ENCODE measurements at places on chromosomes 5 and 9.

DNA sequence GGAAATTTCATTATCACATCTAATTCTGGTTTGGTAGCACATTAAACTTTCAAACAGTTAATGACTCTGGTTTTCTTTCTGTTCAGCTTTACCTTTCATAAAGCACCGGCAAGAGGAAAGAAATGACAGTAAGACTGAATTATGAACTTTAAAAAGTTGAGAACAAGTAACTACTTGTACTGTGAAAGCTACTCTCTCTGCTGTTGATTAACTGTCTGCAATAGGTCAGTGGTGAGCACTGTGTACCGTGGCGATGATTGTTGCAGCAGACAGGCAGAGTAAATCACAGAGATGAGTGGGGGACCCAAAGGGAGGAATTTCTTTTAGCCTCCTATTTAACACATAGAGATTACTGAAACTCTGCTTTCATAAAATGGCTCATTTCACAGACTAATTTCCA lies 74.0 kb upstream of the MEF2C start:
- no peak for ATAC-seq

DNA sequence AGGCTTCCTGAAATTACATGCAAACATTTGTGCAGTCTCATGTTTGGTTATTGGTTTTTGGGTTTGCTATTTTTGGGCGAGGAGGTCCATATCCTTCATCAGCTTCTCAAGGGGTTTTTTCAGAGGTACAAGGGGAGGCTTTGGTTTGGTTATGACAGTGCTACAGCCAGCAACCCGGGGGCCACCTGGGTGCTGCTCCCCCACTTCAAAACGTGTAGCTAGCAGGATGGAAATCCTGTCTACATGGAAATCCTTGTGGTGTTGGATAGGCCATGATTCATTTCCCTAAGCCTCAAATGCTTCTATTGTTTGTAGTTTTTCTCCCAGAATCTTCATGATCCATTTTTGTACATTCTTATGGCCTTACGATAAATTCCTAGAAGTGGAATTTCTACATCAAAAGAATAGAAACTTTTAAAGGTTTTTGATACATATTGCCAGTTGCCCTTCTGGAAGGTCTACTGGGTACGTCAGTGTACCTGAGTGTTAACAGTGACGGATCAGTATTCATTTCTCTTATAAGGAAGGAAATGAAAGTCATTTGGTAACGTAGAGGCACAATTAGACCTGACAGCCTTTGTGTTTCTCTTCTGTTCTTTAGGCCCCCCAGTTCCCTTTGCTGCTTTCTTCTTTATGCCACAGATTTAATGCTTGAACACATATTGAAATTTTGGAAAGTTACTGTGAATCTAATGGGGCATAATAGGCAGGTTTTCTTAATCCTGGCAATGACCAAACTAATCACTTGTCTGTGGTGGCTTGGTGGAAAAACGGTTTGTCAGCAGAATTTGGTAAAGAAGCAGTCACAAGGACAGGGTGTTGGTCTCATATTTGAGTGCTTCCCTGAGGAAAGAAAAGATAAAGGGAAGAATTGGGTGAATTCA lies 69.7 kb upstream of the ABL1 start:
- ATAC-seq = no peak

GRCh38 chr5:13987843-13988464 lies 43.5 kb upstream of the DNAH5 start:
- peak; percentile 60 for ATAC-seq

- no peak for ATAC-seq
These were observed 36.7 kb upstream of the CLPTM1L start for GRCh38 chr5:1381370-1382247.

- ATAC-seq = no peak
These were observed 275.6 kb downstream of the CETN3 start for GRCh38 chr5:90133941-90134340.

- ATAC-seq = no peak
These were observed 159.4 kb downstream of the RASEF start for GRCh38 chr9:82903503-82903902.

GRCh38 chr5:130171699-130172098 lies 267.4 kb downstream of the CHSY3 start:
- ATAC-seq = no peak

- no peak for ATAC-seq
These were observed 49.8 kb downstream of the PRRT1B start for GRCh38 chr9:131594906-131595665.

- no peak for ATAC-seq
These were observed 104.0 kb downstream of the MAMDC2 start for GRCh38 chr9:70147651-70148050.

- ATAC-seq = no peak
These were observed 99.0 kb downstream of the MUSK start for GRCh38 chr9:110767559-110768063.

DNA sequence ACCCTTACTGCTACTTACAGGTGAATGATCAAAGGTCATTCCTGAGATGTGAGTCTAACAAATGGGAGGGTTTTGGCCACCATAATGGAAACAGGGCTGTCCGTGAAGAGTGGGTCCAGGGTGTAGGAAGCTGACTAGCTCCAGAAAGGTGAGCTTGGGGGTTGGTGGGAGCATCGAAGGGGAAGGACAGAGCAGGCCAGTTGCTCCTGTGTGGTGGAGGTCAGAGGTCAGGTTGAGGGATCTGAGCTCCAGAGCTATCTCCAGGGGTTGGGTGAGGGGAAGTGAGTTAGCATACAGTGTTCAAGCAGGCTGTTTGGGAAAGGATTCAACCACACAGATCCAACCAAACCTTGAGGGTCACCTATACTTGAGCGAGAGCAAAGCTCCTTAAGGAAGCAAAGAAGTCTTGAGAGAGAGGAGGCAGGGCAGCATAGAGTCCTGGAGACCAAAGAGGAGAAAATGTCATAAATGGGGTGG lies 18.7 kb upstream of the GLDC start:
- ATAC-seq = no peak

DNA sequence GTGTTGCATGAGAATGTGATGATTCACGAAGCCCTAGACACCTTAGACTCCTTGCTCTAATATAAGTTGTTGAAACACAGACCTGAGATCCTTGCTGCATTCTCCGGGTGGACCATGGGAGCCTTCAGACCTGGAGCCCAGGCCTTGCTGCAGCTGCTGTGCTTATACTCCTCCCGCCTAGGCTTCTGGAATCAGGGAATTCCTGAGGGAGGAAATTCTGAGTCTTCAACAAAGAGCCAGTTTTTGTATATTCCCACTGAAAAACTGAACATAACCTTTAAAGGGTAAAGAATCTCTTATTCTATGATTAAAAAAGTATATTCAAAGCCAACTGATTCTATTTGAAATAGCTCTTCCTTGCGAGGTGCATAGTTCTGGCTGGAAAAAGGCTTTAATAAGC lies 245.1 kb upstream of the ELAVL2 start:
- no peak for ATAC-seq

GRCh38 chr9:111037356-111037707 lies 938 bp downstream of the LPAR1 start:
- peak; percentile 51 for ATAC-seq

DNA sequence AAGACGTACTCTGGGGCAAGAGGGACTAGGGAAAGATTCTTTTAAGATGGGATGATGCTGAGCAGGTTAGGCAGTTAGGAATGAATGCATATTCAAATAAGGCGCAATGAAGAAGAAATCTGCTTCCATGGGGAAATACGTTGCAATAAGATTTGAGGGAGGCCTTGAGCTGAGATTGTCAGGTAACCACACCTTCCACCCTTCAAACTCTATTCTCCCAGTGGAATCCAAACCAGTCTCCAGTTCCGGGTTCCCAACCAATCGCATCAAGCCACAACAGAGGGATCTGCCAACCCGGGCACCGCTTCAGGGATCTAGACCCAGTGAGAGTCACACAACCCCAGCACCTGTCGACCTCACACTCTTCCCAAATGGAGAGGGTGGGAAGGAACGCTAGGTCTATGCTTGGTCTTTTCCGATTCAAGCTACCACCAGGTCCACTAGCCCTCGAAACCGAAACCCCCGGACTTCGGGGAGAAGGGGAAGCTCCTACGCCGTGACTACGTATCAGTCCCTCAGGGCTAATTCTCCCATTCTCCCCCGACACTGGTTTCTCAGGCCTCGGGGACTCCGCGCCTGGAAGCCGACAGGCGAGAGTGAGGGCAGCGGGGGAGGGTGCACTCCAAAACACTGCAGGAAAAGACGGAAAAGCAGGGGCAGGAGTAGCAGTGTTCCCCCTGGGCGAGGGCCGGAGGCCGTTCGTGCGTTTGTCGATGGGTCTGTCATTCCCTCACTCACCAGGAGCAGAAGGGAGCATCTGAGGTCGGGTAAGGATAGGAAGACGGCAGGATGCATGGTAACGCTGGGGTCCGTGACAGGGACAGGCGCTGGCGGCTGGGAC lies 534 bp downstream of the ERP44 start:
- ATAC-seq = peak; percentile 80

DNA sequence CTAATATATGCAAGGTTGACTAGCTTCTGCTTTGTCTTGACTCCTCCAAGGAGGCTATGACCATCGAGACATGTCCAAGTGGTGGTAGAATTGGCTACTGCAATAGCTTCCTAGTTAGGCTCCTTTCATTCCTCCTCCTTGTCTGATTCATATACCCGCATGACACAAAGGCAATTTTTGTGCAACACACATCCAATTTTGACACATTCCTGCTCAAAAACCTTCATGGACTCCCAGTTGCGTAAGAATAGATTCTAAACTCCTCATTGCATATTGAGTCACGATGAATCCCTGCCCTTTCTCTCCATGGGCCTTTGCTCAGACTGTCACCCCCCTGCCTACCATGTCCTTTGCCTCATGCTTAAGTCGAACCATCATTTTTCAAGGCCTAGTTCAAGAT lies 344.5 kb downstream of the ACTL7B start:
- ATAC-seq = no peak

Data from esophagus mucosa (tissue), 1 donor.